ENCODE measurements at places on chromosomes 5 and 9.

GRCh38 chr5:128163991-128164390 is 80.4 kb downstream of the SLC12A2 start:
- DNase-seq, result no peak

DNA sequence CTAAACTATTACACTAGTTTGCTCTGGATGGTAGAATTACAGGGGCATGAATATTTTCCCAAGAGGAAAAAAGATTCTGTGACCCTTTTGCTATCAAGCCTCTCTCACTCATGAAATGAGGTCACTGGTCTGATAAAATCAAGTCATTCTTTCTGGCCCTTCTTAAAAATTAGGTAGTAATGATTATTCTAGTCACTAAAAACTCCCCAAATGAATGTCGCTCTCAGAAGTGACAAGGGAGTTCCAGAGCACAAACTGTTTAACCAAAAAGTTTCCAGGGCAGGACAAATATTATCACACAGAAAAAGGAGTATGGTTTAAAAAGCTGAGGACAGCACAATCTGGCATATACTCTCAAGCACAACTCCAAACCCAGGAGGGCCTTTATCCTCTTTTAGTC is 12.5 kb downstream of the ERMP1 start:
- no peak for DNase-seq

GRCh38 chr5:130992095-130992494 is 173.0 kb downstream of the HINT1 start:
- no peak for DNase-seq

DNA sequence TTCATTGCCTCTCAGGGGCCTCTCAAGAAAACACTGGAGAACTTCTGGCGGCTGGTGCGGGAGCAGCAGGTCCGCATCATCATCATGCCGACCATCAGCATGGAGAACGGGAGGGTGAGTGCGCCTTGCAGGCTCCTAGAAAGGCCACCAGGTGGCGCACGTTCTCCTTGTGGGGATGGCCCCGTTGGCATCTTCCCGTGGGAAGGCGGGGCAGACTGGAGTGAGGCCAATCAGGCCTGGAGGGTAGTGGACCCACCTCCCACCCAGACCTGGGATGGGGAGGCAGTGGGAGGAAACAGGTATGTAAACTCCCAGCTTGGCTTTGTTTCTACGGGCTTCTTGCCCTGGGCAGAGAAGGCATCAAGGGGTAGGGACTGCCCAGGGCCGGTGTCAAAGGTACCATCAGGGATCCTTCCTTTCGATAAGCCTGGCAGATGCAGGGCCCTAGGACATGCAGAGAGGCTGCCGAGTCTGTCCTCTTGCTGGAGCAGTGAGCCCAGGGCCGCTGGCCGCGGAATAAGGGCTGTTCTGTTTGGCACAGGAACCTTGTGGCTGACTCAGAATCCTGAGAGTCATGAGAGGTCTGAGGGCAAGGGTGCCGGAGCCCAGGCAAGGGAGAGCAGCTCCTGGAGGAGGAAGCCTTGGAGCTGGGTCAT is 18.9 kb upstream of the SPTLC1 start:
- DNase-seq, result peak; percentile 82

DNA sequence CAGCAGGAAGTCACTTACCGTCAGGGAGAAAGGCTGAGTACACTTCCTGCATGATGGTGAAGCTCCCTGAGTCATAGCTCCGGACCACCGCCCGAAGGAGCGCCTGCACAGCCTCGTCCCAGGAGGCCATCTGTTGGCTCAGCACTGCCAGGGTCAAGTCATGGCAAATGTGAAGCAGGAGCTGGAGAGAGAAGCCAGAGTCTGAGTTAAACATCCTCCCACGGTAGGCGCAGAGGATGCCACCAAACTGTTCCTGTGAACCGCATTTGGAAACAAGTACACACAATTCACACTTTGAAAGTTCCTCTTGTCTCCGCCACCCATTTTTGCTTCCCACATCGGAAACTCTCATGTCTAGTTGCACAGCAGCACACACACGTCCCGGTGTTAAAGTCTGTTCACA is 33.9 kb downstream of the CNOT8 start:
- no peak for DNase-seq

GRCh38 chr9:34654323-34655051 is 2.5 kb downstream of the IL11RA start:
- DNase-seq, result peak; percentile 91

- no peak for DNase-seq
Observed at GRCh38 chr9:93302586-93303257, 118.8 kb downstream of the WNK2 start.

- DNase-seq, result no peak
Observed at GRCh38 chr5:55841976-55842375, 9.2 kb upstream of the IL31RA start.

- DNase-seq, result no peak
Observed at GRCh38 chr5:10140195-10140973, 109.3 kb downstream of the ATPSCKMT start.

GRCh38 chr9:92986176-92987119 is 39.1 kb downstream of the FGD3 start:
- no peak for DNase-seq

DNA sequence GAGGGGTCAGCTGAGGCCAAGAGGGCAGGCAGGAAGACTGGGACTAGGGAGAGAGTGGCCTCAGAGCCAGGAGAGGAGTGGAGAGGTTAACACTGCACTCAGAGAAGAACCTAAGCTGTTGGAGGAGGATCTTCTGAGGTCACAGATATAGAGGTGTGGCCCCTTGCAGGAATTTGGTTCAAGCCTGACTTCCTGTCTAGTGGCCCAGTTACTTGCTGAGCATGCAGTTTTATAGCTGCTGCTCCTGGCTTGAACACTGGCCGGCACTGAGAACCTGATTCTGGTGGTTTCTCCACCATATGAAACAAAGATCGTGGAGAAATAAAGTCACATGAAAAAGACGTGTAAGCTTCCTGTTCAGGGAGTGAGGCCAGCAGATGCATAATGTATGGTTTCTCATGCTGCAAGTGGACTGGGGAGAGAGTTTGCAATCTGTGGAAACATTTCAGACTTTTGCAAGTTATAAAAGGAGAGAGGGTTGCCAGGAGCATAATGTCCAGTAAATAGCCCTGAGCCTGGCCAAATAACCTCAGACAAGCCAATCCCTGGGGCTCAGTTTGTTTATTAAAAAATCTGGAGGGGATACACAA is 82.6 kb downstream of the GALNT10 start:
- peak; percentile 57 for DNase-seq

GRCh38 chr5:54516051-54516655 is 1.4 kb upstream of the SNX18 start:
- DNase-seq, result no peak

- no peak for DNase-seq
Observed at GRCh38 chr5:40477856-40478546, 201.7 kb upstream of the PTGER4 start.

GRCh38 chr5:14267991-14268708 is 125.0 kb downstream of the TRIO start:
- no peak for DNase-seq

- no peak for DNase-seq
Observed at GRCh38 chr9:134670042-134670525, 28.5 kb downstream of the COL5A1 start.

DNA sequence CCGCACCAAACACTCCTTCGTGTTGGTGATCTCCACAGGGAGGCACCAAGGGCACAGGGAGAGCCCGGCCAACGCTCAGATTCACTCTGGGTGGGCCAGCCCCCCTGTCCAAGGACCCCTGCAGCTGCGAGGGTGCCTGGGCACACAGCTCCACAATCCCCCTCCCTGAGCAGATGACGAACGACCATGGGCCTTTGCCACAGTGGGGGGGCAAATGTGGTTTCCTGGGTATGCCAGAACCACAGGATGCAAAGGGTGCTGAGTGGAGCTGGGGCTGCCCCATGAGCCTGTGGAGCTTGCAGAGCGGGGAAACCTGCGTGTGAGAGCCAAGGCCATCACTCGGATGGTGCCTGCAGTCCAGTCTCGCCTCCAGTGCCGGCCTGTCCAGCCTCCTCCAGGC is 31.0 kb downstream of the LPCAT1 start:
- DNase-seq, result no peak

- DNase-seq, result no peak
Observed at GRCh38 chr5:124259017-124259416, 487.4 kb downstream of the ZNF608 start.

DNA sequence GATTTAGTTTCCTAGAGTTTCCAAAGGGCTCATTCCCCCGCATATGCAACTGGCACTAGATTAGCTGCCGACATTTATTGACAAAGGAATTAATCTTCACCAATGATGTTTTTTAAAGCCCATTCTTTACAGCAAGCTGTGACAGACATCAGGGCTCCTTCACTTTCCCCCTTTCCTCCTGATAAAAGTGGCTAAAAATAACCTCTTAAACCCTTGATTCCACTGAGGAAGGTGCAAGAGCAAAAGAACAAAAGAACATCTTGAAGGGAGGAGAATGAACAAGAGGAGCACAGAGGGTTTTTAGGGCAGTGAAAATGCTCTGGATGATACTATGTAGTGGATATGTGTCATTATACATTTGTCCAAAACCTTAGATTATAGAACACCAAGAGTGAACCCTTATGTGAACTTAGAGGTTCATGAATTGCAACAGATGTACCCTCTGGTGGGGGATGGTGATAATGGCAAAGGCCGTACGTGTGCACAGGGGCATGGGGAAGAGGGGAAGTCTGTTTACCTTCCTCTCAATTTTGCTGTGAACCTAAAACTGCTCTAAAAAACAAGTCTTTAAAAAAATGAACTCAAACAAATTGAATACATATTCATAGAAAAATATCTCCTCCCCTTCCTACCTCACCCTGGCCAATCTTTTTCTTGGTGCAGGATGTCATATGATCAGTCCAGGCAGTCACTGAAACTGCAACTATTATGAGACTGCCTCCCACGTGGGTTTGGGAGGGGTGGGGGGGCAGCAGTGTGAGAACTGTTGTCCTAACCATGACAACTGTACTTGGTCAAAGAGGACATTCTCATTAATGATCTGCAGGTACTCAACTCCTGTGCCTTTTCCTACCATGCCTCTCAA is 83.0 kb downstream of the MARCHF3 start:
- DNase-seq, result no peak

DNA sequence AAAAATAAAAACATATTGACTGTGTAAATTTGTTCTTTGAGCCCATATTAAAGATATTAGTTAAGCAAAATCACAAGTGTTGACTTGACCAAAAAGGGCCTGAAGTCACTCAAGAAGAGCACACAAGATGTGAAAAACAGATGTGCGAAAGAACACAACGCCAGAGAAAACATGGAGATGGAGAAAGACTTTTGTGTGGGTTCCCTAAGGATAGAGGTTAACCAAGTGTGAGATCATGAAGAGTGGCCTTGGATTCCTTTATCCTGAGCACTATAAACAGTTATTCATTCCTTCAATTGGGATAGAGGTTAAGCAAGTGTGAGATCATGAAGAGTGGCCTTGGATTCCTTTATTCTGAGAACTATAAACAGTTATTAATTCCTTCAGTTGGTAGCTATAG is 361.8 kb downstream of the CDH18 start:
- DNase-seq, result no peak

GRCh38 chr5:68067291-68067690 is 148.3 kb upstream of the PIK3R1 start:
- DNase-seq, result no peak

- no peak for DNase-seq
Observed at GRCh38 chr9:2050236-2050635, 35.1 kb downstream of the SMARCA2 start.

DNA sequence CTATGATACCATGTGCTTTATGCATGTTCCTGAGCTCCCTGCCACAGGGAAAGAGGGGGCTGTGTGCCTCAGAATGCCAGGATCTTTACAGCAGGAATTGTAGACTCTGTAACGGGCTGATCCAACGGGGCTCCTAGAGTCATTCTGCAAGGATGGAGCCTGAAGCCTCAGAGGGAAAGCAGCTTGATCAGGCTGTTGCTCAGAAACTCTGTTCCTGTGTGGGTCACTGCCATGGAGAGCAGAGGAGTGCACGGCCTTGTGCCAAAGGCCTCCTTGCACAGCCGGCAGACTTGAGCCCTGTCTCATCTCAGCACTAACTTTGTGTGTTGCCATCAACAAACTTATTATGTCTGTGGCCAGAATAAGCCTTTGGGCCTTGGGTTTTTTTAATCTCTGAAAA is 51.8 kb downstream of the AMBP start:
- DNase-seq, result peak; percentile 35

DNA sequence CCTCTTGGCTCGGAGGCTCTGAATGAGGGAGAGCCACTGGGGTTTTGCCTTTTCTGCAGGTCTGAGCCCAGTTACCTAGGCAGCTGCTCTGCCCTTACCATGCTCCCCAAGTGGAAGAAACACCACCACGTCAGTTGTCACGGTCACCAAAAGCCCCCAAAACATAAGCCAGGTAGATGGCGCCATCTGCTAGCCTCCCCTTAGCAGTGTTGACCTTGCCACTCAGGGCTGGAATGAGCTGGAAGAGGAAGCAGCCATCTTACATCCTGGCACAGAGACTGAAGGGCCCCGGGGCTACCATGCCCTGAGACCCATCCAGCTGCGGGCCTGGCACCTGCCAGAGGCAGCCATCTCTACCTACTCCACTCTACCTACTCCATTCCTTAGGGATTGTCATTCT is 7.4 kb downstream of the ZER1 start:
- DNase-seq, result no peak

- DNase-seq, result no peak
Observed at GRCh38 chr9:130021123-130021522, 21.9 kb downstream of the FNBP1 start.

GRCh38 chr5:176789873-176790615 is 20.3 kb upstream of the UNC5A start:
- DNase-seq, result no peak

DNA sequence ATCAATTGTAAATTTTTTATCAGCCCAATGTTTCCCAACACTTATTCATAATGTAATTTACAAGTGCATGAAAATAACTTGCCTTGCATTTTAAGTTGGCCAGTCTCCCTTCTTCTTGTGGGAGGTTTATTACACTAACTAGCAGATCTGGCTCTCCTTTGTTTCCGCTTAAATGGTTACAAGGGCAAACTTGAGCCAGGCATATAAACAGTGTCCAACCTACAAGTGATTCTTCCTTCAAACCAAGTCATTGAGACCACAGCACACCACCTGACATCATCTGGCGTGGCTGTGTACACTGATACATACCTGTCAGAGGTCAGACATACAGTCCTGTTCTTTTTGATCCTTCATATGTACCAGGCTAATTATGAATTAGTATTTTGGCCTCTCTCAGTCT is 80.1 kb downstream of the ALDH1A1 start:
- no peak for DNase-seq

DNA sequence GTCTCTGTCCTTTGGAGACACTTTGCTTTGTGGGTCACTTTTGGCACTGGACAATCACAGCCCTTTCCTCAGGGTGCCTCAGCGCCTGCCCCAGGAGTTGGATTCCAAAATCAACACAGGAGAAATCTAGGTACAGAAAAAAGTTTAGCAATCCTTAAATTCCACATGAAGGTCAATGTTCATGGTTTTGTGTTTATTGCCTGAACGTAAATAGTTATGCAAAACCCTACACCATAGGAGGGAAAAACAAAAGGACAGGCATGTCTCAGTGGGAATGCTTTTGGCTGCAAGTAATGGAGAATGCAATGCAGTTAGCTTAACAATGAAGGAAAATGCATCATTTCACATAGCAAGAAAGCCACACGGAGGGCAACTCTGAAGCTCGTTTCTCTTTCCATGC is 6.5 kb upstream of the HMCN2 start:
- DNase-seq, result no peak

- DNase-seq, result no peak
Observed at GRCh38 chr5:119302916-119303897, 52.6 kb upstream of the TNFAIP8 start.
